ENCODE measurements at places on chromosomes 5 and 9. TPM values are rescaled to one million over a fixed set of nuclear protein-coding genes. Genes with fewer than 3 reads are reported as not detected.

The FBXL7 gene
- 47.1 TPM for total RNA-seq

The MEIKIN gene
- not detected for total RNA-seq

The SEC24A gene
- total RNA-seq = 30.3 TPM

The PCDHA7 gene
- 1.4 TPM for total RNA-seq

The ABITRAM gene
- total RNA-seq = 9.4 TPM

DNA sequence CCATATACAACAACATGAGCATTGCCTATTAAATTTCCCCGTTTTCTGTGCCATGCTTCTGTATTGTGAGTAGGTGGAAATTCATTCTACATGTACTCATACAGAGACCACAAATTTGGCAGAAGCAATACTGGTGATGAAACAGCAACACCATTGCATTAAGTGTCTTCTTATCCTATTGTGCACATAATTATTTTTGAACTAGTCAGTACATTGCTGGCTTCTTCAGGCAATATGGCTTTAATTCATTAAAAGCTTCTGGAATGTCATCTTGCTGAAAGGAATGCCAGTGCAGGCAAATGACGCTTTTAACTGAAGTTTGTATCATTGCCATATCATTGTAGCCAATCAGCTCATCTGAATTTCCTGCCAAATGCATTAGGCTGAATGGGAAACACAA is 82.6 kb downstream of the KIAA1958 start:
- no peak for DNase-seq

- DNase-seq = no peak
These were observed 74.4 kb downstream of the SLC28A3 start for GRCh38 chr9:84266087-84266561.
